ENCODE measurements at places on chromosomes 6 and 20.
A peak's percentile ranks its signal among the peaks of the same experiment; 100 is the strongest.

DNA sequence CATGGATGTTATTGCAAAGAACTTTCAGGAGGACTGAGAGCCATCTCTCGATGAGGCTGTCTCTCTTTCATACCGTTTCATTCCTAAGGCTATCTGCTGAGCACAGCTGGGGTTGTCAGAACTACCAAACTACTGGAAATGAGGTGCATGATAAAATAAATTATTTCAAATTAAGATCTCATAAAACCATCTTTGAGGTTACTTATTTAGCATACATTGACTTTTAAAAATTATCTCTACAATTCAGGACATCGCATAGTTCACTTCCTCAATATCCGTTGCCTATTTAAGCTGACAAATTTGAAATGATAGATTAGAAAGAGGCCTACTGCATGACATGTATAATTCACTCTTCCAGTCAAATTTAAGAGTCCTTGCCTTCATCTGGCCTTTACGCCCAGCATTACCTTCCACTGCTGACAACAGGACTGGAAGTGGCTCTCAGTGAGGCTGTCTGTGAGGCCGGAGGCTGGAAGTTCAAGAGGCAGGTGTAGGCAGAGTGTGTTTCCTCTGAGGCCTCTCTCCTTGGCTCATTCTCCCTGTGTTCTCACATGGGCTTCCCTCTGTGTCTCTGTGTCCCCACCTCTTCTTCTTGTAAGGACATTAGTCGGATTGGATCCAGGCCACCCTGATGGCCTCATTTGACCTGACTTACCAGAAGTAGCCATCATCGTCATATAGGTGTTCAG, 12.8 kb upstream of the DUSP22 start:
- no peak for DNase-seq

GRCh38 chr20:32112841-32113240, 3.3 kb downstream of the TM9SF4 start:
- DNase-seq, result no peak

GRCh38 chr6:136763716-136764516, 28.4 kb downstream of the MAP3K5 start:
- no peak for DNase-seq

- DNase-seq, result no peak
Measured at GRCh38 chr20:62852196-62852595, 9.4 kb downstream of the TCFL5 start.

- no peak for DNase-seq
Measured at GRCh38 chr6:135922746-135923145, 71.2 kb downstream of the PDE7B start.

GRCh38 chr20:53872561-53873229, 197.7 kb downstream of the BCAS1 start:
- no peak for DNase-seq

GRCh38 chr6:104462811-104463599, 396.7 kb downstream of the HACE1 start:
- no peak for DNase-seq

- no peak for DNase-seq
Measured at GRCh38 chr6:41900861-41901260, 5.7 kb upstream of the USP49 start.

- no peak for DNase-seq
Measured at GRCh38 chr20:38298768-38299288, 5.1 kb upstream of the BPI start.

DNA sequence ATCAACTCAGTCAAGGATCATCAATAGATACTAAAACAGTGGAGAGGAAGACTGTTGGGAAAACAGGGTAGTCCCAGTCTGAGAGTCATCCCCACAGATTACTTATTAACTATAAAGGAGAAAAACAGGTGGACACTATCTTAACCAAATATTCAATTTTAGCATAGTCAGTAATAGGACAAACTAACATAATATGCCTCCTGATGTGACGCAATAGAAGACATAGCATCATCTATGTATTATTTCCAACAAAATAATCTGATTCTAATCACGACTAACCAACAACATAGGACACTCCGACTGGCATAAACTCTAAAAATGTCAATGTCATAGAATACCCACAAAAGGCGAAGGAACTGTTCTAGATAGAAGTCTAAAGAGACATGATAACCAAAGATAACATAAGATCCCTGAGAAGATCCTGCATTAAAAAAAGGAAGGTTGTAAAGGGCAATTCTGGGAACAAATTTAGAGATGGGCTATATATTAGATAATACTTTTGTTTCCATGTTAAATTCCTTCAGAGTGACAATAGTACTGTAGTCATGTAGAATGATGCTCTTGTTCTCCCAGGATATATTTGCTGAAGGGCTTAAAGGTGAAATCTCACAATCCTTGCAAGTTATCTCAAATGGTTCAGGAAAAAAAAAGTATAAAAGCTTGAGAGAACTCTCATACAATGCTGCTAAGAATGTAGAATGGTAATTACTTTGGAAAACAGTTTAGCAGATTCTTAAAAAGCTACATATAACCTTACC, 28.9 kb downstream of the ILRUN start:
- DNase-seq, result no peak

- DNase-seq, result no peak
Measured at GRCh38 chr20:5551621-5552020, 198.6 kb upstream of the SHLD1 start.

- peak; percentile 77 for DNase-seq
Measured at GRCh38 chr6:27867051-27867944, 44.9 kb downstream of the OR2B2 start.

- DNase-seq, result no peak
Measured at GRCh38 chr20:47484303-47484702, 17.4 kb upstream of the NCOA3 start.

- DNase-seq, result no peak
Measured at GRCh38 chr6:108851756-108852155, 3.5 kb downstream of the ARMC2 start.

- no peak for DNase-seq
Measured at GRCh38 chr6:164034602-164035140, 620.2 kb downstream of the QKI start.

GRCh38 chr6:129842881-129843409, 18.2 kb downstream of the TMEM244 start:
- DNase-seq, result no peak

GRCh38 chr6:167787896-167788562, 38.7 kb upstream of the AFDN start:
- DNase-seq, result no peak

DNA sequence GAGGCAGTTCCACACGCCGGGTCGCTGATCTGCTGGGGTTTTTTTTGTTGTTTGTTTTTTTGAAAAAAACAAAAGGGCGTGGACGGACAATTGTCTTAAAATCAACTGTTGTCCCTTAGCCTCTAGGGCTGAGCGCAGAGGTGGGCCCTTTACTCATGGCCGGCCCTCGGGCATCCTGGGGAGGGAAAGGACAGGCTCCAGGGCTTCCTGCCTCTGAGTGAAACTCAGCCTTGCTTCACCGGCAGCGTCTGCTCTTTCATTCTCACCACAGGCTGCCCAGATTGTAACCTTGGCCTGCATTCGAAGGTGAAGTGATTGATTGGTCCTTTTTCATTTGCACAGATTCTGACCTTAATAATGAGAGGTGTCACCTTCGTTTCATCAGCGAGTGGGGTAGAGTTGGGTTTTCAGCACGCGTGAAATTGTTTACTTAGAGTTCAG, 797 bp downstream of the SMIM13 start:
- peak; percentile 37 for DNase-seq
